AG10803 (cell line): ENCODE measurements at places on chromosomes 12 and 14.
A peak's percentile ranks its signal among the peaks of the same experiment; 100 is the strongest.

- DNase-seq, result no peak
Observed at GRCh38 chr12:65619018-65619417, 205.3 kb upstream of the HMGA2 start.

- no peak for DNase-seq
Observed at GRCh38 chr12:54750-55535, 11.6 kb upstream of the IQSEC3 start.

- DNase-seq, result peak; percentile 12
Observed at GRCh38 chr12:121423682-121424623, 24.0 kb downstream of the RNF34 start.

DNA sequence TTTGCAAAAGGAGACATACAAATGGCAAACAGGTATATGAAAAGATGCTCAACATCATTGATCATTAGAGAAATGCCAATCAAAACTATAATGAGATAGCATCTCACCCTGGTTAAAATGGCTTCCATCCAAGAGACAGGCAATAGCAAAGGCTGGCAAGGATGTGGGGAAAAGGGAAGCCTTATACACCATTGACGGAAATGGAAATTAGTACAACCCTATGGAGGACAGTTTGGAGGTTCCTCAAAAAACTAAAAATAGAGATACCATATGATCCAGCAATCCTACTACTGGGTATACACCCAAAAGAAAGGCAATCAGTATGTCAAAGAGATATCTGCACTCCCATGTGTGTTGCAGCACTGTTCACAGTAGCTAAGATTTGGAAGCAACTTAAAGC lies 17.3 kb upstream of the CKAP4 start:
- DNase-seq, result no peak

DNA sequence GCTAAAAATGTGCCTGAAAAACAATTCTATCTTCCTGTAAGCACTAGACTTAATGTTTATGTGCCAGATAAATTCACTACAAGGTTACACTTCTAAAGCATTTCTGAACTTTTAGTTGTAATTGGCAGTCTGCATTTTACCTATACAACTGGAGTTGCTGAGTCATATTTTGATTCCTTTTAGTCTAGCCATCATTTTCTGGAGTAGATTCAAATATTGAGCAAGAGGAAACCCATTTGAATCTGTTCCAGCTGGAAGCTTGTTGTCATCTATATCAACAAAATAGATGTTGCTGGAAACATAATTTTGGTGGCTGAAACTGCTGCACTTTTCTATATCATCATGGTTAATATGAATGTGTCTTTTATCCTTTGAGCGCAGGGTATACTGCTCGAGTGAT lies 122.2 kb upstream of the CCDC175 start:
- no peak for DNase-seq

DNA sequence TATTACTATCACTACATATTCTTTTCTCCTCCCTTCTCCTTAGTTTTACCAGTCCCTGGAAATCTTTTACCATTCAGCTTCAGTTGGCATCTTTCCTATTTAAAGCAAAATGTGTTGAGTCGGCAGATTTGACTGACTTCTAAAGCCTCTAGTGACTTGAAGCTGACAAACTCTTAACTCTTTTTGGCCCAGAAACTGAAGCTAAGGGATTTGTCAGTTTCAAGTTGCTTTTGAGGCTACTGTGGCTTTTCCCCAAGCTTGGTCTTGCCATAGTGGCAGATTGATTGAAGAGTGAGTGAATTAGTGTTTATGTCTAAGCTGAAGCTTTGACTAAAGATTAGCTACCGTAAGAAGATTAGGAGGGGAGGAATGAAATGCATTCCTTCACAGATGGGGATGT lies 104.0 kb downstream of the ETNK1 start:
- DNase-seq, result no peak

DNA sequence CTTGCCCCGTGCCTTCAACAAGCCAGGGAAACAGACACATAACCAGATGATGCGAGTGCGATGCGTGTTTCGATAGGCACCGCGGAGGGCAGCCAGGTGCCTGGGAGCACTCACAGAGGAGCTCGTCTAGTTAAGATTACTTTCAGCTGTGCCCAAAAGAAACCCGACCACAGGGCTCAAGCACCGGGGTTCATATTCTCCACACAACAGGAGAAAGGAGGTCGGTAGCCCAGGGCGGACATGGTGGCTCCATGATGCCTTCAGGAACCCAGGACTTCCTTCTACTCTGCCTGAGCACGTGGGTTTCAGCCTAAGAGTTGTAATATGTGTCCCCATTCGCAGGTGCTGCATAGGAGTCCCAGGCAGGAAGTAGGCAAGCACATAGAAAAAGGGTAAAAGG lies 53.7 kb upstream of the DDX11 start:
- no peak for DNase-seq

- peak; percentile 64 for DNase-seq
Observed at GRCh38 chr12:2083008-2083407, 30.2 kb downstream of the CACNA1C start.

- no peak for DNase-seq
Observed at GRCh38 chr14:19947413-19948090, 16.8 kb downstream of the OR4K1 start.

GRCh38 chr14:94501588-94502516 lies 7.4 kb downstream of the SERPINA12 start:
- DNase-seq, result peak; percentile 14

DNA sequence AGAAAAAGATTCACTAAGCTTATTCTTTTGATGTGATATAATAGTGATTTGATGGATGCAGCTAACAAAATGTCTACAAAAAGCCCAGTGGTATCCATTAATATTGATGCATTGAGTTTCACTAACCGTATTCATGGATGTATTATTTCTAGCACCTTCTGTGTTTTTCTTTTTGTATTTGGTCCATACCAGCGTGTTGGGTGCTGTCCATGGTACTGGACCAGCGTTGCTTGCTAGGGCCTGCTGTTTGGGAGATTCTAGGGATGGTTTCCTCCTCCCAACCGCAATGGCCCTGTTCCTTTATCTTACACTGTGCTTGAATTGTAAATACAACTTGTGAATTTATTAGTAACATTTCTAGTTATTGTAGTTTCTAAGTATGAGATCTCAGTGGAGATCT lies 31.7 kb downstream of the ANO4 start:
- DNase-seq, result peak; percentile 52

DNA sequence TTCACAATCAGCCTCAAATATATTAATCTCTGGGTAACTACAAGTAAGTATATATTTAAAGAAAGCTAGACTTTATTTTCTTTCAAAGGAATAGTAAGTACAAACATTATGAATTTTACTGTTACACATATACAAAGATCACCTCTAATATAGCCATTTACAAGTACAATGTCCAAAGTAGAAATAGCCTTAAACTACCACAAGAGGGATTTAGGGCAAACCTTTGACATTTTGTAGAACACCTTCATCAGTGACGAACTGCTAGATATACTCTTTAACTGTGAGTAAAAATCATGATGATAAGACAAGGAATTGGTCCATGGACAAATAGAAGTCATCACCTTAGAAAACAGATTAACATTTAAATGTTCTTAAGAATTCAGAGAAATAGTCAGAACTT lies 69.8 kb downstream of the CNTN1 start:
- DNase-seq, result no peak

DNA sequence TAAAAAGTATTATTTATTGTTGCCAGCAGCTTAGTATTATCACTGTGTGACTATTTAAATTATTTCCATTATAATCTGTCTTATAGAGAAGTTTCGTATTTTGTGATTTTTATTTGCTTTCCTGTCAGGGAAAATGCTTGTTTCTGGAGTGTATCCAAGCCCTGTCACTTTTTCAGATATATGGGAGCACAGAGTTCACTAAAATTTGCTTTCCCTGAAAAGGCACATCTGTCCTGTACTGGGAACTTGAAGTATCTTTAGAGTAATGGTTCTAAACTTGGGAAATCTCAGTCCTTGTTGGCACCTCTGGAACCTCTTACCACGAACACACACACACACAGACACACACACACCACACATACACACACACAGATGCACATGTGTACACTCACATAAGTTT lies 39.3 kb upstream of the SSTR1 start:
- no peak for DNase-seq

GRCh38 chr14:96274122-96274521 lies 18.1 kb downstream of the BDKRB1 start:
- no peak for DNase-seq

GRCh38 chr12:122951979-122952892 lies 14.0 kb downstream of the ABCB9 start:
- peak; percentile 65 for DNase-seq

DNA sequence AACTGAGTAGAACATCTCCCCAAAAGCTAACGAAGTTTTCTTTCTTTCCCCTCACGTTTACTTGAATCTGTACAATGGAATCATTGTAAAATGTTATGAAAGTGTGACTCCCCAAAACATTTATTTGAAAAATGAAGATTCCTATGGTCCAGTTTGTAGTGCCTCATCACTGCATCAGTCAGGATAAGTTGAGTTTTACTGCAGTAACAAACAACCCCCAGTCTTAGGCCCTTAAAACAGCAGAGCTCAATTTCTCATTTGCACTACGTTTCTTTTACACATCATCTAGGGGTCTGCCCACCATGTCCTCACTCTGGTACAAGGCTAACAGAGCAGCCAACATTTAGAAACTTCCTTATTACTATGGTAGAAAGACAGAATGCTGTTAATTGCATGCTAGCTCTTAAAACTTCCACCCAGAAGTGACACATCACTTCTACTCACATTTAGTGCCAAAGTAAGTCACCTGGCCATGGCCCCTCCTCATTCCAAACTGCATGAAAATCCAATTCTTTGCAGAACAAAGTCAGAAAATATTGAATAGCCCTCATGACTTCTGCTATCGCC lies 546.4 kb downstream of the MED13L start:
- DNase-seq, result no peak

GRCh38 chr12:67752226-67752732 lies 103.7 kb downstream of the DYRK2 start:
- DNase-seq, result peak; percentile 47

GRCh38 chr12:70698345-70698744 lies 61.1 kb upstream of the PTPRB start:
- DNase-seq, result no peak

- DNase-seq, result no peak
Observed at GRCh38 chr14:95063391-95063790, 93.9 kb downstream of the DICER1 start.

GRCh38 chr14:88829188-88829587 lies 4.7 kb downstream of the TTC8 start:
- DNase-seq, result no peak

DNA sequence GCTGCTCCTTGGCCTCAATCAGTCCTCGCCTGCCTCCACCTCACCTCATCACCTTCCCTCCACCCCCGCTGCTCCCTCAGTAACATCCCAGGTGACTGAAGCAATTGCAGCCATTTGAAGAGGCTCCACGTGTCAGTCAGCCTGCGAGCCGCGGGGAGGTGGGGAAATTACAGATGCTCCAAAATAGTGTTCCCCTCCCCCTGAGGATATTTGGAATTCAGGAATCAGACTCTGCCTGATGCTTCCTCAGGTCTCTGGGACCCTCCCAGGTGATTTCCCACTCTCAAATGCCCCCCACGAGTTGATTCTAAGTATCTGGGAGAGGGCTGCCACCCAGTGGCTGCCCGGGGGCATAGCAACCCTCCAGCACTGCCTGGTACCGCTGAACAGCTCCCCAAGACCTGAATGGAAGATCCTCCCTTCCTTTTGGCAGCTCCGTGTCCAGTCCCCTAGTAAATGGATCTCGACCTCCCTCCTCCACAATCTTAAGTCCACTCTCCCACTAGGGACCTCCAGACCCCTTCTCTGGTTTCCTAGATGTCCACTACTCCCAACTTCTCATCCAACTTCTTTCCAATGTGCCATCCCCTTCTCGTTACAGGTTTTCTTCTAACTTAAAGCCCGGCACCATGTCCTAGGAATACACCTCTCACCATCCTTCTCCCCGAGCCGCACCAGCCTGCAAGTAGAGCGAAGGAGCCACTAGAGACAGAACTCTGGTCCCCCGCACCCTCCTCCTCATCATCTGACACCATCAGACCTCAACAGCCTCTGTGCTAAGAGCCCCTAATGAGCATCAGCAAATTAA lies 1.4 kb upstream of the ASIC1 start:
- DNase-seq, result peak; percentile 30

DNA sequence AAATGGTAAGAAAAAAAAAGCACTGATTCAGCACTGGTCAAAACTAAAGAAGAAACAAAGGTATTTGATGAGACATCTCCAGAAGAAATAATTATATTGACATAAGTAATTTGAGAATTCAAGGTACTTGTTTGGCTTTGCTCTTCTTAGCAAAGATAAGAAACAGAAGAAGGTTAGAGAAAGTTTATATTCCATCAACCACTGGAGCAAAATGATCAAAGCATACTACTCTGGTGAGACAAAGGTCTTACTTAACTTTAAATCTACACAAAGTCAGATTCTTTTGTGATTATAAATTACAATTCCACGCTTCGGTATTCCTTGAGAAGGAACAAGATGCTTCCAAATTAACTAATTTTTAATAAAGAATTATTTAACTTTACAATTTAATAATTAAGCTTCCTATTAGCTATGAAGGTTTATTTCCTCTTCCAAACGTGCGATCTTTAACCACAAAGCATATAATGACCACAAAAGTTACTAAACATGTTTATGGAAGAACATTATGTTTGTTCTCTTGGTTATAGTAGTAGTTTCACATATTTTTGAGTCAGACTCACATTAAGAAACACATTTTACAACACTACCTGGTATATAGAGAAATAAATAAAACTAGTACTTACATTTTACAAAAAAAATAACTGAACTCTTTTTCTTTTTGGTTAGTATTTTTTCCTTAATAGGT lies 53.4 kb downstream of the METTL25 start:
- DNase-seq, result no peak

- no peak for DNase-seq
Observed at GRCh38 chr12:41653386-41654326, 465.5 kb downstream of the PDZRN4 start.

DNA sequence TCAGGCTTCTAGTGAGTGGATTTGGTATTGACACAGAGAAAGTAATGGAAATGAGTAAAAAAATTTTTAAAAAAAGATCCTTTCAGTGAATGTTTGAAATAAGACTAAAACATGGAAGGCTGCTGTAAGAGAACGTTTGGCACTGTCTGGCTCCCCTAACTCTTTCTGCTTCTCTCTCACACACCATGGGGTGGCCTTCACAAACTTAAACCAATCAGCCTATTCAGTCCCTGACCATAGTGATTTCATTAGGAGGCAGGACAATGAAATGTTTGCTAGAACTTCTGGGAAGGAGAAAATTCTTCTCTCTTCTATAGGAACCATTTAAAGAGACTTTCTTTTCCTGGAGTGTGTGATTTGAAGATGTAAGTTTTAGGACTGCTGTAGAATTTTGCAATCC lies 84.2 kb upstream of the GRIN2B start:
- no peak for DNase-seq

DNA sequence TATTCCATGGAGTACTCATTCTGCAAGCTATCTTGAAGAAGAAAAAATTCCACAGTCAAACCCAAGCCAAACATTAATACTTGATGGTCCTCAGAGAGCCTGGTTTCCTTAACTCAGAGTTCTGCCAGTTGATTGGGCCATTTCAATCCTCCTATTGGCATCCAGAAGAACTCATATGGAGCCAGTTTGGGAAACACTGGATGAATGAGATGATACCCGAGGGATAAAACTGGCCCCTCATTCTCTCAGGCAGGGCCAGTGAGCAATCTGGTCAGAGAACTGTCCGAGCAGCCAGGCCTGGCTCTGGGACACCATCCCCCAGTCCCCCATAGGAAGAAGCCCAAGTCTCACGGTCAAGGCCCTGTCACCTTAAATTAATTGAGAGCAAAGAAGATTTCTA lies 48.8 kb downstream of the NUAK1 start:
- DNase-seq, result no peak
